ENCODE measurements at places on chromosomes 7 and 10. TPM values are rescaled to one million over a fixed set of nuclear protein-coding genes. Genes with fewer than 3 reads are reported as not detected.

DNA sequence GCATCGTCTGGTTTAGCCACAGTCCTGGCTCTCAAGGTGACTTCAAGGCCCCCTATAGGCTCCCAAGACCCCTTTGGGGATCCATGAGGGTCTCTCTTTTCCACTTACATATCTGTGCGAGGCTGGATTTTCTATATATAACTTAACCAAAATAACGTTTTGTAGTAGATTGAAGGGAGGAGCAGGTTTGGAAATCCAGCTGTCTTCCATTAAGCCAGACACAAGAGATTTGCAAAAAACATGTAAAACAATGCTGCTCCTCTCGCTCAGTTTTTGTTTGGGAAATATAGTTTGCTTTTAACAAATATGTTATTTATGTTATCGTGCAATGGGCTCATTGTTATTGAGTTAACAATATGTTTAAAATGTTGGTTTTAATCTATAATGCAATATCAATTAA, 811.2 kb downstream of the TYW1 start:
- H3K27ac ChIP-seq: no peak overlapping the region
- DNase-seq: no peak
- H3K4me1 ChIP-seq: no peaks in the 10 kb centered on the region
- no peak overlapping the region for H3K4me3 ChIP-seq

Gene TSPAN12
- total RNA-seq: 43.6 TPM

- no peak overlapping the region for H3K4me3 ChIP-seq
- no peaks in the 10 kb centered on the region for H3K36me3 ChIP-seq
- no peak for DNase-seq
- no peaks in the 10 kb centered on the region for H3K4me1 ChIP-seq
- no peak overlapping the region for H3K27ac ChIP-seq
Measured at GRCh38 chr7:49398746-49399145, 374.7 kb upstream of the VWC2 start.

Gene CALHM3
- total RNA-seq: not detected

DNA sequence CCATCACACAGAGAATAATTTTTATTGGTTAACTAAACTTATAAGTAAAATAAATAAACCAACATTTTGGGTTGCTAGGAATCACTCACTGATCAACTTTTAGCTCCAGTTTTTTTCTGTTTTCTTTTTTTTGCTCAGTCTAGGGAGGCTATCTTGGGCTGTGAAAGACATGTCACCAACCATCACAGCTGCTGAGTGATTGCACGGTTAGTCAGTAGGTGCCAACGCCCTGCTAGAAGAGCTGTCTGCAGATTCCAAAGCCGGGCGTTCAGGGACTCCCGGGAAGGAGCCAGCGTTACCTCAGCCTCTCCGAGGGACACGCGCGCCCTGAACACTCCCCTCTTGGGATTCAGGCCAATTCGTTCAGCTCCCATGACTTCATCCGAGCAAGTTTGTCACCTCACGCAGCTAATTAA, 604 bp upstream of the STAM start:
- H3K4me3 ChIP-seq: peak overlapping the region; percentile 80
- H3K4me1 ChIP-seq: peaks cover 48% of the 10 kb centered on the region
- DNase-seq: peak; percentile 84
- H3K36me3 ChIP-seq: no peaks in the 10 kb centered on the region
- H3K27ac ChIP-seq: peak overlapping the region; percentile 98

- H3K4me1 ChIP-seq: peaks cover 19% of the 10 kb centered on the region
- no peaks in the 10 kb centered on the region for H3K36me3 ChIP-seq
- no peaks in the 10 kb centered on the region for H3K27me3 ChIP-seq
- peak overlapping the region; percentile 51 for H3K27ac ChIP-seq
- no peak for DNase-seq
Measured at GRCh38 chr7:116443101-116443523, 56.4 kb upstream of the CAV2 start.

DNA sequence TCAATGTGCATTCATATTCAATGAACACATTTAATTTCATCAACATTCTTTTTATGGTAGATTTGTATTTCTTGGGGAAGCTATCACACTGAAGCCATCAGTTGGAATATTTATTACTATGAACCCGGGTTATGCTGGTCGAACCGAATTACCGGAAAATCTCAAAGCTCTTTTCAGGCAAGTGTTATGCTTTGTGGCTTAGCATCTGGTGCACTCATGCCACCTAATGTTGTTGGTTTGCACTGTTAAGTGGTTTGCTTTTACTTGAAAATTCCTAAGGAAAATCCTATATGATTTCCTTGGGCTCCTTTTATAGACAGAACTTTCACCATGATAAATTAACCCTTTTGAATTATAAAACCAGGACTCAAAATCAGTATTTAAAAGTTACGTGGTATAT, 147.9 kb downstream of the DNAH11 start:
- H3K27me3 ChIP-seq: no peaks in the 10 kb centered on the region
- no peak overlapping the region for H3K4me3 ChIP-seq
- no peak overlapping the region for H3K27ac ChIP-seq
- H3K4me1 ChIP-seq: no peaks in the 10 kb centered on the region
- H3K36me3 ChIP-seq: no peaks in the 10 kb centered on the region

Gene IGF2BP3
- 2.0 TPM for total RNA-seq

GRCh38 chr7:4951903-4952636, 6.9 kb downstream of the MMD2 start:
- no peak overlapping the region for H3K4me3 ChIP-seq
- no peak for DNase-seq
- H3K36me3 ChIP-seq: no peaks in the 10 kb centered on the region
- peaks cover 27% of the 10 kb centered on the region for H3K27me3 ChIP-seq
- H3K4me1 ChIP-seq: no peaks in the 10 kb centered on the region
- H3K27ac ChIP-seq: no peak overlapping the region

DNA sequence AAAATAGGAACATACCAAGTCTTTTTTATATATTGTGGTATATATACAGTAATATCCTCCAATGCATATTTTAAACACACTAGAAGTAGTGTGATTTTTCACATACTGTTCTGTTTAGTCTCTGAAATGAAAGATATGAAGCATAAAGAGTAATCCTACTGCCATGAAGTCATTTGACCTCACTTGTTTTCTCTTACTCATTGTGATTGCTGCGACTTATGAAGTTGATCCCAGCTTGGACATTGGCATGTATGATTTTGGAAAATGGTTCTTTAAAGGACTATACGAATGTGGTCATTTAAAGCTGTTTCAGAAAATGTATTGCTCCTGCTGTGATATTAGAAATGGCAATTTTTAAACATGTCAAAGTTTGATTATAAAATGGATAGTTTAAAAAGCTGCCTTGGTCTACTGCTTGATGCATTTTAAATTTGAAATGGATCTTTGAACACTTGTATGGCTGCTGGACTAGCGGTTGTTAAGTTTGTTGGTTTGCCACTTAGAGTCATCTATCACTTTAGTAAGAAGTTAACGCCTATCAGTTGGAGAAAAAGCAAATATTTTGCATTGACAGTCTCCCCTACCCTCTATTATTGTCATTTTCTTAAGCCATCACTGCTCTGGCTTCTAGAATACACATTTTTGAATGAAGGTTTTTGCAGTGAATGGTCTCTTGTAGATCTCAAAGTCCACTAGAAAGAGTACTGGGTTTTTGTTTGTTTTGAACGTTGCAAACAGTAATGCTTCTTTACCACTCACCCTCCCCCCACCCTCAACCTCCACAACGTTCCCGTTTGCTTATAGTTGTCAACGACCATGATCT, 881 bp upstream of the PCGF5 start:
- H3K36me3 ChIP-seq: no peaks in the 10 kb centered on the region
- DNase-seq: no peak
- peak overlapping the region; percentile 44 for H3K27ac ChIP-seq
- no peaks in the 10 kb centered on the region for H3K27me3 ChIP-seq
- peaks cover 29% of the 10 kb centered on the region for H3K4me1 ChIP-seq
- H3K4me3 ChIP-seq: peak overlapping the region; percentile 86

Gene MRPL43
- 59.7 TPM for total RNA-seq

Gene LRRC17
- total RNA-seq: 1.5 TPM

Gene DNAJC12
- total RNA-seq: 1.5 TPM

DNA sequence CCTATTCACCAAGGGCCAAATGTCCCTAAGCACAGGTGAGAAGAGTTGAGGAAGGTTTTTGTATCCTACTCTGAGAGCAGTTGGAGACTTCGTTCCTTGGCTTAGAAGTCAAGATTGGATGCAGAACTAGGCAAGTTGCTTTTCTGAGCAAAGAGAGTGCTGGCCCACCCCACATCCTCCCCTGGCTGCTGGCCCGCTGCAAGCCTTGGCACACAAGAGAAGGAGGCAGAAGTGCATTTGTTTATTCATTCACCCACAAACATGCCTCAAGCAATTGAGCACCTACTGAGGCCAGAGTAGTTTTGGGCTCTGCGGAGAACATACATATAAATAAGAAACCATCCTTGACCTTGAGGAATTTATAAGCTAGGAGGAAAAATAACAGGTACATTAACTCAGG, 318.9 kb downstream of the KCNMA1 start:
- H3K4me1 ChIP-seq: no peaks in the 10 kb centered on the region
- H3K27ac ChIP-seq: no peak overlapping the region
- H3K27me3 ChIP-seq: no peaks in the 10 kb centered on the region
- no peak overlapping the region for H3K4me3 ChIP-seq
- H3K36me3 ChIP-seq: no peaks in the 10 kb centered on the region

Gene CLDN15
- total RNA-seq: 11.1 TPM

DNA sequence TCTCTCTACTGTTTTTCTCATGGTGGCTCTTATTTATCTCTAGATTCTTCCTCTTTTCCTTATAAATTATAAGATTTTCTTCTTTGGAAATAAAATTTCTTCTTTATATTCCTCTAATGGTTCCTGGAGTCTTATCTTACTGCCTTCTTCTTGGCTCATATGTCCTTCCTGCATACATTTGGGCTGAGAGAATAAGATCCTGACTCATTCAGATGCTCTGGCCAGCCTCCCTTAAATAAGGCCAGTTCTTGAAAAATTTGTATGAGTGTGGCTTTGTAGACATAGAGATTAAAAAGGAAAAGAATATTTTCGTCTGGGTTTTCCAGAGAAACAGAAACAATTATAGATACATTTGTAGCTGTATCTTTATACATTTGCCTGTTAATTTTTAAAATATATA, 411.3 kb downstream of the KIF20B start:
- no peaks in the 10 kb centered on the region for H3K4me1 ChIP-seq
- no peak for DNase-seq
- H3K27ac ChIP-seq: no peak overlapping the region
- no peaks in the 10 kb centered on the region for H3K27me3 ChIP-seq
- no peak overlapping the region for H3K4me3 ChIP-seq

GRCh38 chr7:37516664-37517063, 68.0 kb upstream of the ELMO1 start:
- no peaks in the 10 kb centered on the region for H3K27me3 ChIP-seq
- H3K4me3 ChIP-seq: no peak overlapping the region
- H3K36me3 ChIP-seq: no peaks in the 10 kb centered on the region
- H3K27ac ChIP-seq: no peak overlapping the region

Gene ITPRID1
- total RNA-seq: 0.59 TPM

Gene FLNC
- 11.7 TPM for total RNA-seq

Gene STN1
- 37.0 TPM for total RNA-seq

GRCh38 chr10:119351189-119351588, 143.8 kb downstream of the GRK5 start:
- H3K27me3 ChIP-seq: no peaks in the 10 kb centered on the region
- H3K36me3 ChIP-seq: no peaks in the 10 kb centered on the region
- no peak overlapping the region for H3K4me3 ChIP-seq
- H3K4me1 ChIP-seq: peaks cover 28% of the 10 kb centered on the region
- no peak for DNase-seq

DNA sequence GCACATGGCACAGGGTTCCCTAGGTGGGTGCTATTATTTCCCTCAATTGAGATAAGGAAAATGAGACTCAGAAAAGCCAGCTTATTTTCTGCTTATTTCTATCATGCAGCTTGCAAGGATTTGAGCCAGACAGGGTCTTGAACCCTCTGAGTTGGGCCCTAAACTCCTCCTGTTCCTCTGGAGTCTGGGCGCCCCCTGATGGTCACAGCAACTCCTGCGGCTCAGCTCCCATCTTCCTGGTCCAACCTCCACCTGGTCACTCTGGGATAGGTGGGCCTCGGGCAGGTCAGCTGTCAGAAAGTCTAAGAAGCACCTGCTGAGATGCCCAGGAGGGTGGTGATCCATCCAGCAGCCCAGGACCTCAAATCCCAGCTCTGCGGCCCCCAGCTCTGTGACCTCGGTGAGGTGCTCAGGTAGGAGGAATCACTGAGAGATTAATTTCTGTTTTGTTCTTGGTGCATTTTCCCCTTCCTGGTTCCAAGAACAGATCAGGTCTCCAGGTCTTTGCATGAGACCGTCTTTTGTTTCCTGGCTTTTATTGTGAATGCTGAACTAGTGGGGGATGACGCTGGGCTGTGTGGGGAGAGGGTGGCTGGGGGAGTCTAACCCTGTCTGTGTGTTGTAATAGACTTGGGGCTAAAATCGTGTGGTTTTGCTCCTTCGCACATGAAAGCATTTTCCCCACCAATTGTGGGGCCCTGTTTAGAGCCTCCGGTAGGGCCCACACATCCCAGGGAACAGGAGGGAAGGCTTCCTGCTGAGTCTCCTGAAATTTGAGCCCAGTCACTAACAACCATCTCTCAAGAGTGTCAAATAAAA, 32.8 kb downstream of the TMEM130 start:
- no peaks in the 10 kb centered on the region for H3K4me1 ChIP-seq
- peaks cover 14% of the 10 kb centered on the region for H3K27me3 ChIP-seq
- no peak overlapping the region for H3K27ac ChIP-seq
- no peaks in the 10 kb centered on the region for H3K36me3 ChIP-seq
- no peak for DNase-seq

DNA sequence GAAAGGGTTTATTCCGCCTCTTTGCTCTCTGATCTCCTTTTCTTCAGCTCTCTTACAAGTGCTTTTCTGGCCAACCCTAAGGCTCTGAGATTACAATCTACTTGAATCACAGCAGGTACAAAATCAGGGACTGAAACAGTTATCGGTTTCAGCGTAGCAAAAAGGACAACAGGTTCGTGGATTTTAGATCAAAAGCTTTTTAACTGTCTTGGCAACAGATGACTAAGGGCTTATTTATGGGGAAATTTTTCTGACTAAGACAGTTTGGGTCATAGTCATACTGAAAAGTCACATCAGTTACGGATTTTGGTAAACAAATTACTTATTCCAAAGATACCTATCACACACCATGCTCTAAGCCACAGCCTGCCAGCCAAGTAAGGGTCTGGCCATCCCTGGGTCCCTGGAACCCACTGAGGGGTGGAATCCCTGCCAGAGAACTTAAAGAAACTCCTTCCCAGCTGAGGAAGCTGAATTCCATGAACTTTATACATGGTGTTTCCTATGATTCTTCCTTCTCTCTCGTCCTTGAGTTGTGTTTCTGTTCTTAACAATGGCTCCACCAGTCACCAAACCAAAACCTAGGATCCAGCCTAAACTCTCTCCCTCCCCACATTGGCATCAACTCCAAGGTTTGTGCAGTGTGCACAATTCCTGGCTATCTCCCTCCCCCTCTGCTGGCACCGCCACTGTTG, 169.3 kb downstream of the FAM107B start:
- H3K27me3 ChIP-seq: no peaks in the 10 kb centered on the region
- DNase-seq: no peak
- H3K4me1 ChIP-seq: peaks cover 24% of the 10 kb centered on the region
- H3K27ac ChIP-seq: peak overlapping the region; percentile 75
- peak overlapping the region; percentile 67 for H3K4me3 ChIP-seq

GRCh38 chr10:34333513-34333912, 481.6 kb downstream of the PARD3 start:
- no peaks in the 10 kb centered on the region for H3K4me1 ChIP-seq
- no peak for DNase-seq
- H3K27me3 ChIP-seq: no peaks in the 10 kb centered on the region
- H3K27ac ChIP-seq: no peak overlapping the region

Gene NUPR2
- not detected for total RNA-seq

- DNase-seq: no peak
- H3K27ac ChIP-seq: no peak overlapping the region
- H3K27me3 ChIP-seq: peaks cover 30% of the 10 kb centered on the region
Measured at GRCh38 chr10:131399981-131400380, 88.5 kb upstream of the TCERG1L start.

- no peaks in the 10 kb centered on the region for H3K4me1 ChIP-seq
- no peak for DNase-seq
- no peak overlapping the region for H3K27ac ChIP-seq
- no peaks in the 10 kb centered on the region for H3K27me3 ChIP-seq
- no peak overlapping the region for H3K4me3 ChIP-seq
- no peaks in the 10 kb centered on the region for H3K36me3 ChIP-seq
Measured at GRCh38 chr7:95317546-95317945, 6.8 kb downstream of the PON1 start.
